CD4-positive, alpha-beta memory T cell (primary cell): ENCODE measurements at places on chromosomes 7 and 10.

GRCh38 chr10:73838827-73839226 lies 27.4 kb upstream of the NDST2 start:
- H3K4me1 ChIP-seq, result no peaks in the 10 kb centered on the region
- no peak for DNase-seq
- H3K27me3 ChIP-seq, result no peaks in the 10 kb centered on the region
- peaks cover 69% of the 10 kb centered on the region for H3K36me3 ChIP-seq

- no peaks in the 10 kb centered on the region for H3K4me1 ChIP-seq
- H3K36me3 ChIP-seq, result no peaks in the 10 kb centered on the region
- no peaks in the 10 kb centered on the region for H3K27me3 ChIP-seq
- no peak for DNase-seq
These were observed 113.3 kb downstream of the KCNMA1 start for GRCh38 chr10:77524281-77524711.

GRCh38 chr10:127618797-127619196 lies 69.7 kb downstream of the NPS start:
- no peaks in the 10 kb centered on the region for H3K27me3 ChIP-seq
- H3K4me3 ChIP-seq, result no peak overlapping the region
- no peaks in the 10 kb centered on the region for H3K4me1 ChIP-seq
- no peak overlapping the region for H3K27ac ChIP-seq

GRCh38 chr10:26879744-26880143 lies 19.0 kb upstream of the ABI1 start:
- no peak overlapping the region for H3K4me3 ChIP-seq
- H3K27me3 ChIP-seq, result no peaks in the 10 kb centered on the region
- DNase-seq, result no peak
- H3K27ac ChIP-seq, result no peak overlapping the region
- no peaks in the 10 kb centered on the region for H3K36me3 ChIP-seq
- H3K4me1 ChIP-seq, result no peaks in the 10 kb centered on the region

DNA sequence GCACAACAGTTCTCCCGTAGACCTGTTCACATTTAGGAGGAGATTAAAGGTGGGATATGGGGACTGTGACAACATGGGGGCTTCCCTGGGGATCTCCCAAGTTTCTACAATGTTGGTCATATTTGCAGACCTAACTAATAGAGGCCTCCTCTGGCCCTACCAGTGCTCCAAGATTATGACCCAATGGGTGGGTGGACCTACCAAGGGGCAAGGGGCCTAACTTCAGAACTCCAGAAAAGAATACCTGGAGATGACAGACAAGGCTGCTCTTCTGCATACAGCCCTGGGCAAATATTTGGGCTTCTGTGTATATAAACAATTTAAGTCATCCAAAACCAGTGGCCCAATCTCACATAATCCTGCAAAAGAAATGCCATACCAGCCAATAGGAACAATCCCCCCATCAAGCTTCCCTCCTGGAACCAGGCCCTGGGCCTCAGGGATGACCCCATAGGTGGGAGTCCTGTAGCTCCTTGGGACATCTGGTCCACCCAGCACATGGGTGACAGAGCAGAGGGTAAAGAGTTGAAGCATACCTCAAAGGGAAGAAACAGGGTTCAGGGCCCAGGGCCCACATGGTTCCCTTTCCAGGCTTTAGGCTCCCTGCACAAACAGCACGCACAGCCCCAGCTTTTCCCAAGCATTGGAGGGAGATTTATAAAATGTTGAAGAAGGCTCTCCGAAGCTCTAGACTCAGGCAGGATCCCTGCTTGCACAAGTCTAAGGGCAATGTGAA lies 86.1 kb upstream of the CHST15 start:
- H3K27ac ChIP-seq, result no peak overlapping the region
- DNase-seq, result no peak
- H3K4me3 ChIP-seq, result no peak overlapping the region
- H3K4me1 ChIP-seq, result no peaks in the 10 kb centered on the region

- H3K27me3 ChIP-seq, result no peaks in the 10 kb centered on the region
- no peak overlapping the region for H3K4me3 ChIP-seq
- no peaks in the 10 kb centered on the region for H3K36me3 ChIP-seq
- DNase-seq, result no peak
- H3K4me1 ChIP-seq, result no peaks in the 10 kb centered on the region
These were observed 11.6 kb upstream of the PRKAR2B start for GRCh38 chr7:107032720-107033438.

DNA sequence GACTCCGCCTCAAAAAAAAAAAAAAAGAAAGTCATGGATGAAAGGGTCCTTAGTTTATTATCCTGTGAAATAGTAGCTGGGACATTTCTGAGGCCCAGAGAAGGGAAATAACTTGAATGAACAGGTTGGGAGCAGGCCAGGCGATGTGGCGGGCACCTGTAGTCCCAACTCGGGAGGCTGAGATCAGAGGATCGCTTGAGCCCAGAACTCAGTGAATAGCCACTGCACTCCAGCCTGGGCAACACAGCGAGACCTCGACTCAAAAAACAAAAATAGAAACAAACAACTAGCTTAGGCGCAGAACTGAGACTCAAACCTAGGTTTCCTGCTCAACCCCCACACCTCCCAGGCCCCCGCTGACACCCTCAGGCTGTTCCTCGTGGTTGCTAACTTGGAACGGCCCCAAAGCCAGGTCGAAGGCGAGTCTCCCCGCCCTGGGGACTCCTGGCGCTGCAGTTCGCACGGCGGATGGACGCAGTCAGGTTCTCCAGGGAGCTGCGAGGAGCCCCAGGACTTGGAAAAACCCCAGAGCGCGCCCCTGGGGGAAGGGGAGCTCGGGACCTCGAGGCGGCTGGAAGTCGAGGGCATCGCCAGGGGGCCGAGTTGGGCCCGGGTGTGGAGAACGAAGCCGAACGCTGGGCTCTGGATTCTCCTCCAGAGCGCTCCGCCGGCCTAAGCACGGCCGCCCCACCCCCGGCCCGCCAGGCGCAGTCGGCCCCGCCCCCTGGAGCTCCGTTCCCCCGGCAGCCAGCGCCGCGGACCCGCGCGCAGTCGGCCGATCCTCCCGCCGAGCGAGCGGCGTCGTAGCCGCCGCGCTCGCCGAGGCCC lies at the start of gene STOX1:
STOX1 (plus strand) TSS at position 768 of the 828 bp plus-strand sequence. CDS start 93 bp downstream, outside the sequence.
- no peaks in the 10 kb centered on the region for H3K27me3 ChIP-seq
- no peak within 1 kb of the TSS for H3K27ac ChIP-seq
- H3K4me3 ChIP-seq, result peak within 1 kb of the TSS; percentile 52
- peak; percentile 47 for DNase-seq

DNA sequence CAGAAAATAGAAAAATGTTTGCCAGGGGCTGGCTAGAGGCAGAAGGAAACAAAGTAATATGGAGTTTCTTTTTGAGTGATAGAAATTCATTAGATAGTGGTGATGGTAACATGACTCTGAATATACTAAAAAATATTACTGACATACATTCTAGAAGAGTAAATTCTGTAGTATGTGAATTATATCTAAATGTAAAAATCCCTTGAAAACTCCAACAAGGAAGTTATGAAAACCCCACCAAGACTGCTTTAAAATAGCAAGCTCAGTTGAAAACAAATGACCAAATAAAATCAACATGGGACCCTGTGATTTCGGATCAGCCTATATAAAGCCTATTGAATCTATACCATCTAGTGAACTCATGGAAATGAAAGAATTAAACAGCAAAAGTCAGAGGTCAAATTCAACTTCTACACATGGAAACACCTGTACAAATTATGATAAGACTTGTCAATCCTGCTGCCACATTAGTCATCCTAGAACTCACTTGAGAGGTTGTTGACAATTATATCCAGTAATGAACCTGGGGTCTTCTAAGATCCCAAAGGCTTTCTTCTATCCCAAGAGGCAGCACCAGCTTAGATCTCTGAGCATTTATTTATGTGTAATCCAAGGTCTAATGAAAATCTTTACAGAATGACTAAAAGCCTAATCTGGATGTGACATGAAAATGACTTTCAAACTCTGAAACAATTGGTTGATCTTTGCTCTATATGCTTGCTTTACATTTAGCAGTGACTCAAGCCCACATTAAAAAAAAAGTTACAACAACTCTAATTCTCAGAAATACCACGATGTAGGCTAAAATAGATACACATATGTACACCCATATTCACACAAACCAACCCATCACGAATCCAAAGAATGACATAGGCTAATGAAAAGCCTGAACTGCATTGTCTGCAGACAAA lies 59.3 kb downstream of the OSBPL3 start:
- no peaks in the 10 kb centered on the region for H3K27me3 ChIP-seq
- no peak for DNase-seq
- H3K27ac ChIP-seq, result no peak overlapping the region
- no peak overlapping the region for H3K4me3 ChIP-seq

DNA sequence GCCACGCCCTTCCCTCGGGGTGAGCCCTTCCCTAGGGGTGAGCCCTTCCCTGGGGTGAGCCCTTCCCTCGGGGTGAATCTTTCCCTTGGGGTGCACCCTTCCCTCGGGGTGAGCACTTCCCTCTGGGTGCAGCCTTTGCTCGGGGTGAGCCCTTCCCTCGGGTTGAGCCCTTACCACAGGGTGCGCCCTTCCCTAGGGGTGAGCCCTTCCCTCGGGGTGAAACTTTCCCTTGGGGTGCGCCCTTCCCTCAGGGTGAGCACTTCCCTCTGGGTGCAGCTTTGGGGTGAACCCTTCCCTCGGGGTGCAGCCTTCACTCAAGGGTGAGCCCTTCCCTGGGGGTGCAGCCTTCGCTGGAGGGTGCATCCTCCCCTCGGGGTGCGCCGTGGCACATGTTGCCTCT lies 34.6 kb upstream of the INSIG1 start:
- H3K27me3 ChIP-seq, result no peaks in the 10 kb centered on the region
- H3K27ac ChIP-seq, result no peak overlapping the region
- no peaks in the 10 kb centered on the region for H3K36me3 ChIP-seq
- H3K4me1 ChIP-seq, result no peaks in the 10 kb centered on the region

DNA sequence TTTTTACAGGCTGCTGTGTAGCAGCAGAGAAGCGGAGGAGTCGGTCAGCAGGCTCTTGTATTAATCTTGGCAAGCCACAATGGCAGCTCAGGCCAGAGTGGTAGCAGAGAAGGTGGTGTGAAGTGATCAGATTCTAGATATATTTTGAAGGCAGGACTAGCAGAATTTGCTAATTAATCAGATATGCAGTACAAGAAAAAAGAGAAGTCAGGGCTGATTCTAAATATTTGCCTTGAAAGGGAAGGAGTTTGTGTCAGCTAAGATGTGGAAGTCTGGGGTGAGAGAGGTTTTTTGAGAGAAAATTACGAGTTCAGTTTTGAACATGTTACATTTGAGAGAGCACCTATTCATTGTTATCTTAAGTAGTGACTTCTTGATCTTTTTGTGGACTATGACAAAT lies 176.3 kb downstream of the WNT2 start:
- H3K36me3 ChIP-seq, result no peaks in the 10 kb centered on the region
- no peak for DNase-seq
- H3K27me3 ChIP-seq, result no peaks in the 10 kb centered on the region

DNA sequence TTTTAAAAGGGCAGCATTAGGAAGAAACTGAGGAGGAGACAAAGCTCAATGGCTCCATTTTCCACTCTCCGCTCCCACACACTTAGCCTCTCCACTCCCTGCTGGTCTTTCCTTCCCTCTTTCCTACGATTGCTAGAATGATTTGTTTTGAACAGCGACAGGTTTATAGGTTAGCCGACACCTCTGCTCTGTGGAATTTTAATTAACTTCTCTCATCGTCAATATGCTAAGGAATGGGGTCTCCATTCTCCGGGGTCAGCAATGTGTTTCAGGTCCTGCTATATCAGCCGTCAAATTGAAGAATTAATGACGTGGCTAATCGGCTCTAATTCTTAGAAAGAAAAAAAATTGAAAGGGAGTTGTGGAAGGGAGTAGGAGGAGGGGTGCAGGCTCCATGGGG lies 28.9 kb downstream of the FBXW4 start:
- no peak for DNase-seq
- H3K4me1 ChIP-seq, result no peaks in the 10 kb centered on the region

- no peak overlapping the region for H3K4me3 ChIP-seq
- H3K4me1 ChIP-seq, result no peaks in the 10 kb centered on the region
- H3K27ac ChIP-seq, result no peak overlapping the region
- H3K27me3 ChIP-seq, result no peaks in the 10 kb centered on the region
- no peaks in the 10 kb centered on the region for H3K36me3 ChIP-seq
These were observed 100.1 kb downstream of the LSMEM1 start for GRCh38 chr7:112580717-112581435.

GRCh38 chr10:131676800-131677421 lies 223.9 kb upstream of the PPP2R2D start:
- DNase-seq, result no peak
- no peaks in the 10 kb centered on the region for H3K4me1 ChIP-seq
- H3K27ac ChIP-seq, result no peak overlapping the region
- no peaks in the 10 kb centered on the region for H3K27me3 ChIP-seq
- H3K4me3 ChIP-seq, result no peak overlapping the region

GRCh38 chr10:53314876-53315275 lies 542.3 kb upstream of the MBL2 start:
- no peaks in the 10 kb centered on the region for H3K4me1 ChIP-seq
- no peak overlapping the region for H3K27ac ChIP-seq
- DNase-seq, result no peak
- no peak overlapping the region for H3K4me3 ChIP-seq
- no peaks in the 10 kb centered on the region for H3K27me3 ChIP-seq

DNA sequence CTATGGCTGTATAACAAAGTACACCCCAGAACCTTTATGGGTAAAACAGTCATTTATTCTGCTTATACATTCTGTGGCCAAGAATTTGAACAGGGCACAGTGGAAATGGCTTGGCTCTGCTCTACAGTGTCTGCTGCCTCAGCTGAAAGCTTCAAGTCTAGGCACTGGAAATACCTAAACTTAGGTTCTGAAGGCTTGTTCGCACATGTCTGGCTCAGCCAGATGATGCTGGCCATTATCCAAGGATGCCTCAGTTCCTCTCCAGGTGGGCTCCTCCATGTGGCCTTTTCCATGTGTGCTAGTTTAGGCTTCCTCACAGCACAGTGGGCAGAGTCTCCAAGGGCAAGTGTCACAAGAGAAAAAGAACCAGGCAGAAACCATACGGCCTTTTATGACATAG lies 76.8 kb downstream of the RALA start:
- no peak overlapping the region for H3K4me3 ChIP-seq
- H3K36me3 ChIP-seq, result peaks cover 18% of the 10 kb centered on the region
- no peaks in the 10 kb centered on the region for H3K4me1 ChIP-seq

- no peak for DNase-seq
- no peak overlapping the region for H3K27ac ChIP-seq
- H3K4me3 ChIP-seq, result no peak overlapping the region
- H3K4me1 ChIP-seq, result no peaks in the 10 kb centered on the region
- H3K27me3 ChIP-seq, result no peaks in the 10 kb centered on the region
- H3K36me3 ChIP-seq, result no peaks in the 10 kb centered on the region
These were observed 2.3 kb upstream of the LRRC72 start for GRCh38 chr7:16524332-16524731.

DNA sequence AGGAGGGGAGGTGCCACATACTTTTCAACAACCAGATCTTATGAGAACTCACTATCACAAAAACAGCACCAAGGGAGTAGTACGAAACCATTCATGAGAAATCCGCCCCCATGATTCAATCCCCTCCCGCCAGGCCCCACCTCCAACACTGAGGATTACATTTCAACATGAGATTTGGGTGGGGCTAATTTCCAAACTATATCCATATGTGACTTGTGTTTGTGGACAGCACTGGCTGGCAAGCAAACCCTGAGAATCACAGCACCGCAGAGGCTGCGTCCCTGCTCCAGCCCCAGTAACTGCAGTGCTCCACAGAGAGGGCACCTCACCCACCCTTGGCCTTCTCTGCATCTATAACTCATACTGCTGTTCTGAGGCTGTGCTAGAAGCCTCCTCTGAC lies 211.2 kb upstream of the PODXL start:
- H3K4me3 ChIP-seq, result no peak overlapping the region
- no peaks in the 10 kb centered on the region for H3K27me3 ChIP-seq
- no peak for DNase-seq
